CD4-positive, alpha-beta memory T cell (primary cell): ENCODE measurements at places on chromosomes 11 and 22.

- DNase-seq: no peak
Measured at GRCh38 chr22:42432020-42432596, at the start of gene NFAM1. NFAM1 (minus strand) TSS chr22:42432403; CDS start chr22:42432357, 46 bp downstream.

GRCh38 chr11:48105096-48105990 is 111.3 kb upstream of the OR4B1 start:
- no peak for DNase-seq

GRCh38 chr22:23820748-23821211 is 18.0 kb downstream of the DERL3 start:
- DNase-seq: no peak

GRCh38 chr22:37285937-37286336 is 3.6 kb downstream of the CYTH4 start:
- DNase-seq: no peak

DNA sequence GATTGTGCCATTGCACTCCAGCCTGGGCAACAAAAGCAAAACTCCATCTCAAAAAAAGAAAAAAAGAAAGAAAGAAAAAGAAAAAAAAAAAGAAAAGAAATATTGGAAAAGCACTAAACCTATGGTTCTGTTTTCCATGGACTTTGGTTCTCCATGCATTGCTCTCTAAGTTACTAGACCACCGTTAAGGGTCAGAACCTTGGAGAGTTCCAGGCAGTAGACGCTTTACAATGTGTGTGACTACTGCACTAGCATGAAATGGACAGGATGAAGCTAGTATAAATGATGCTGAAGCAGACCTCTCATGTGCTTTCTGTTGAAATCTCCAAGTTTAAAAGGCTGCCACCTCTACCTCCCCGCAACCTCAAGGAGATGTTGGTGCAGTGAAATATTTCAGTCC is 63.5 kb downstream of the SIK2 start:
- no peak for DNase-seq
